ENCODE measurements at places on chromosomes 16 and 17. TPM values are rescaled to one million over a fixed set of nuclear protein-coding genes. Genes with fewer than 3 reads are reported as not detected.

DNA sequence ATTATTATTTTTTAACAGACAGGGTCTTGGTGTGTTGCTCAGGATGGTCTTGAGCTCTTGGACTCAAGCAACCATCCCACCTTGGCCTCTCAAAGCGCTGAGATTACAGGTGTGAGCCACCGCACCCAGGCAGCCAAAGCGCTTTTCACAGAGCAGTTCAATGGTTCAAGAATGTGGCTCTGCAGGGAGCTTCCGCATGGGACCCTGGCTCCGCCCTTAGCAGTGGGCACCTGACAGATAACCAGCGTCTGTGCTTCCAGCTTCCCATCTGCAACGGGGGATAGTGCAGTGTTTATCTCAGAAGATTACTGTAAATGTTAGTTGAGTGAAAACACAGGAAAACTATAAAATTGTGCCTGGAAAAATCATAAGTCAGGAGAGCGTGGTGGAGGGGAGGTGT lies 99.4 kb downstream of the KCNJ12 start:
- DNase-seq = no peak

- no peak for DNase-seq
Measured at GRCh38 chr17:51997723-51998122, 160.8 kb downstream of the CA10 start.

DNA sequence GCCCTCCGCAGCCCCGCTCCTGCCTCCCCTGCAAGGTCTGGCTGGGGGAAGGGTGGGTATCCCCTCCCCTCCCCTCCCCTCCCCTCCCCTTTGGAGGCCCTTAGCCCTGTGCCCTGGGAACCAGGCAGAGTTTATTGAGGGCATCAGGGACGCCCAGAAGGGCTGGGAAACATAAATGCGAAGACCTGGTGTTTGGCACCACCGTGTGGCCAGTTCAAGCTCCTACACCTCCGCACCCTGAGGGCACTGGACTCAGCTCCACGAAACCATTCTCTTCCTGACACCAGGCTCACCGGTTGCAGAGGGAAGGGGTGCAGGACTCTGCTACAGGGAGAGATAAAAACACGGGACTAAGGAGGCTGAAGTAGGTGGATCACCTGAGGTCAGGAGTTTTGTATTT lies 1.0 kb upstream of the AIPL1 start:
- DNase-seq = no peak

DNA sequence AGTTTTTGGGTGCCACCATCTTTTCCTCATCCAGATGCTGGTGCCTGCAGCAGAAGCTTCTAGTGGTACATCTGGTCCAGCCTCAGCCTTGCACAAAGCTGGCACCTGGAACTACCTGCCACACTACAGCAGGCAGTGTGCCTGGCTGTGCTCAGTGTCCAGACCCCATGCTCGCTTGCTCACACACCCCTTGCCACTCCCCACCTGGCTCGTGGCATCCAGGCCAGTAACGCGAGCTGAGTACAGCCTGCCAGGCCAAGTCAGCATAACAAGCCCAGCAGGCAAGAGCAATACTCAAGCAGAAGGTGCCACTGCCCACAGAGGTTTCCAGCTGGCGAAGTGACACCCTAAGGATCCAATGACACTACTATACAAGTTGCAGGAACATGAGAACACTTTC lies 29.7 kb upstream of the KIF2B start:
- DNase-seq = no peak

- no peak for DNase-seq
Measured at GRCh38 chr17:61054436-61054835, 345.2 kb upstream of the TBX2 start.

DNA sequence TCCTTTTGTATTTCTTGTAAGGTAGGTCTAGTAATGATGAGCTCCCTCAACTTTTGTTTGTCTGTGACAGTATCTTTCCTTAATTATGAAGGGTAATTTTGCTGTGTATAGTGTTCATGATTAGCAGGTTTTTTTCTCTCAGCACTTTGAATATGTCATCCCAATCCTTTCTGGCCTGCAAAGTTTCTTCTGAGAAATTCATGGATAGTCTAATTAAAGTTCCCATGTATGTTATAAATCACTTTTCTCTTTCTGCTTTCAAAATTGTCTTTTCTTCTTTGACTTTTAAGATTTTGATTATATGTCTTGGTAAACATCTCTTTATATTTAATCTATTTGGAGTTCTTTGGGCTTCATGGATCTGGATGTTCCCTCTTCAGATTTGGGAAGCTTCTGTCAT lies 54.3 kb upstream of the ZKSCAN2 start:
- DNase-seq = no peak

- DNase-seq = no peak
Measured at GRCh38 chr16:58032710-58033293, 7.2 kb downstream of the MMP15 start.

GRCh38 chr17:75011401-75012095 lies 922 bp upstream of the MRPL58 start:
- no peak for DNase-seq

GRCh38 chr16:66905633-66906539 lies 12.8 kb downstream of the CDH16 start:
- DNase-seq = no peak

GRCh38 chr16:53073022-53073421 lies 18.2 kb downstream of the CHD9 start:
- no peak for DNase-seq

- DNase-seq = no peak
Measured at GRCh38 chr16:46747777-46748651, at the start of gene MYLK3. Gene MYLK3, minus strand, starts transcription at chr16:46748344. Its CDS starts 151 bp downstream, at chr16:46748193.

DNA sequence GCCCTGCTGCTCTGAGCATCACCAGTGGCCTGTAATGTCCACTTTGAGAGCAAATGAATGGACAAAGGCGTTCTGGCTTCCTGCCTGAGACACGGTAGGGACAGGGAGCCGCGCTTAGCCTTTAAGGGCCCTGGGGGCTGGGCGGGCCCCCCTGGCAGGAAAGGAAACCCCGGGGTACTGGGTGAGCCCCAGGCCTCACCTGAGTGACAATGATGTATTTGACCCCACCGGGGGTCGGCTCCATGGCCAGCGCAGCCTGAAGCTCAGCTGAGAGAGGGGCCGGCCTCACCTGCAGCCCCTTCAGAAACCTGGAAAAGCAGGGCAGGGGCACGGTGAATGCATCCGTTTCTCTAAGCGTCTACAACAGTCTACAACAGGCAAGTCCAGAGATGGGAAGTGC lies 2.2 kb upstream of the CYBA start:
- no peak for DNase-seq

DNA sequence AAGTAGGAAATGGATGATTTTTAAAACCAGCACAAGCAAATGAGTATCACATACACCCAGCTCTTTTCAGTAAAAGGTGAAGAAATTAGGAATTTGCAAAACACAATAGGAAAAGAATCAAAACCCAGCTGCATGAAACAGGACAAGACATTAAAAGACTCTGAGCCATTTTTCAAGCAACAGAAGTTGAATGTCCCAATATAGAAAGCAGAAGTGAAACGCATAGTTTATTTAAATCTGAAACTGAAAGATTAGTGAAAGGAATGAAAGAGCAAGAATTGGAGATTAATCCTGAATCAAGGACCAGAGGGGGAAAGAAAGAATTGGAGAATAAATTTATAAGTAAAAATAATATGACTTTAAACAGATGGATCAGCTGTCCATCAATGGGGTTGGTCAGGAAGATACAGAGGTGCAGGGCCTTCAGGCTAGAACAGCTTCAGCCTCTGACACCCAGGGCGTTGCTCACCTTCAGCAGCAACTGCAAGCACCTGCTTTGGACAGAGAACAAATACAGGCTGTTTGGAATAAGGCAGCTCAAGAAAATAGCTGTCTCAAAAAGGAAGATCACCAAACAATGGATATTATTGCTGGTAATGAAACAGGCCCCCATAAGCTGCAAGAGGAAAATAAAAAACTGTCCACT lies 3.9 kb upstream of the ARHGAP17 start:
- DNase-seq = no peak

- no peak for DNase-seq
Measured at GRCh38 chr16:70801611-70802010, 653 bp upstream of the VAC14 start.

GRCh38 chr17:80389011-80389995 lies 25.7 kb upstream of the ENDOV start:
- DNase-seq = no peak

- no peak for DNase-seq
Measured at GRCh38 chr16:52367821-52368220, 179.1 kb downstream of the TOX3 start.

- DNase-seq = no peak
Measured at GRCh38 chr16:84999200-84999599, 12.1 kb downstream of the ZDHHC7 start.

DNA sequence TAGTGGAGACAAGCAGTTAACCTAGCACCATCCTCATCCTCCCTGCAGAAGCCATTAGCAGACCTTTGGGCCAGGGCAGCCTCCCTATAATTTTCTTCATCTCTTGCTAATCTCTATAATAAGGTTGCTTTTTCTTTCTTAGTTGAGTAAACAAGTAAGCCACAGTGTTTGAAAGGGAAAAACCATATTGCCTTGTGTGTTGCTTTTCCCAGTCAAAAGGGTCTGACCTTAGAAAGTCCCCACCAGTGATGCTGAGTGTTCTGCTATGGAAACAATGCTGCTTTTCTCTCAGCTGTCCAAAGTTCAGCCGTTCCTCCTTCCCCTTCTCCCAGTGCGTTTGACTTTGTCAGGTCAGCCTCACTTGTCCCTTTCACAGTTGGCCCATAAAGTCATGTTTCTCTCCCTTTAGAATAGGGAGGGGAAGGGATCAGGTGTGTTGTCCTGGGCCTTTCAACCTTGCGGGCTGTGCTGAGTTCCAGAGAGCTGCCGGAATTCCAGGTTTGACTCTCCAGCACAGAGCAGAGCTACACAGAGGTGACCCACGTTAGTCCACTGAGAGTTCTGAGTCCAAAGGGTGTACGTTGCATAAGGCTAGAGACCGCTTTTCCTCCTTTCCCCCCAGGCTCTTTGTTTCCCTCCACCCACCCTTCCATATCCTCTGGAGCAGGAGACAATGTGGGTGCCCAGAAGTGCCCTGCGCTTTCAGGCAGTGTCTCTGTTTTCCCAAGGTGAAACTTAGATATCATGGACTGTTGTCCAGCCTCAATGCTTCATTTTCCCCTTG lies 15.9 kb upstream of the CLEC18C start:
- DNase-seq = no peak

- peak; percentile 26 for DNase-seq
Measured at GRCh38 chr17:36544044-36544306, 744 bp upstream of the GGNBP2 start.

- no peak for DNase-seq
Measured at GRCh38 chr16:17403156-17403809, 67.5 kb downstream of the XYLT1 start.

DNA sequence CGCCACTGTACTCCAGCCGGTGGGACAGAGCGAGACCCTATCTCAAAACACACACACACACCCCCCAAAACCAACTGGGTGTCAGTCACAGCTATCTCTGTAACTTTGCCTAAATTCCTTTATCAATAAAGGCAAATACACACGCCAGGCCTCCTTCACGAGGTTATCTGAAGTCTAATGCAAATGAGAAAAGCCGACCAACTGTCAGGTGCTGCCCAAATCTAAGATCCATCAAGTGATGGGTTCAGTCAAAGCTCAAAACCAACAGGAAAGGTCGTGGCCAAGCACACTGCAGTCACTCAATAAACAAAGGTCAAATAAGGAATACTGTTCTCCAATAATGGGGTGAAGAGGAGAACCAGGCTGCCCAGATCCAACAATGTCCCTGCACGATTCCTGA lies 1.1 kb downstream of the ANKFY1 start:
- DNase-seq = no peak

Gene SLC16A6
- 0.57 TPM for polyA plus RNA-seq

Gene GRB7
- 0.51 TPM for polyA plus RNA-seq

Gene BIRC5
- 12.2 TPM for polyA plus RNA-seq

Gene PIK3R5
- polyA plus RNA-seq = 1.3 TPM

Gene NOG
- 5.1 TPM for polyA plus RNA-seq

Gene UBFD1
- polyA plus RNA-seq = 64.8 TPM
